ENCODE measurements at places on chromosomes 4 and X.

DNA sequence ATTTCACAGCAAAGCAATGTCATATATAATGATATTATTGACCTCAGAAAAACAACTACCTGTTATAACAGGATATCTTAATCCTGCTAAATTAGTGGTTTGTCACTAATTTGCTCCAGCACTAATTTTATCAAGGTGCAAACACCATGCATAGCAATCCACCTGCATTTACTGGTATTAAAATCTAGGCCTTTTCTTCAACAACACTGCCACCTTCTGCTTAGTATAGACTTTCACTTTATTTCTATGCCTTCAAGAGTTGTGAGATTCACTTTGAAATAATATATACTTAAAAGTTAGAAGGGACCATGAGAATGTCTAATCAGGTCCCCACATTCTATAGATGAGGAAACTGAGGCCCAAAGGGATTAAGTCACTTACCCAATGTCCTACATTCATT, 82.1 kb upstream of the IQCM start:
- peak; percentile 52 for DNase-seq

- DNase-seq: no peak
Observed at GRCh38 chrX:140433582-140433981, 71.3 kb downstream of the SOX3 start.

- peak; percentile 14 for DNase-seq
Observed at GRCh38 chr4:86657910-86658309, 63.8 kb downstream of the PTPN13 start.

- DNase-seq: no peak
Observed at GRCh38 chr4:47471591-47471990, 8.1 kb upstream of the COMMD8 start.

DNA sequence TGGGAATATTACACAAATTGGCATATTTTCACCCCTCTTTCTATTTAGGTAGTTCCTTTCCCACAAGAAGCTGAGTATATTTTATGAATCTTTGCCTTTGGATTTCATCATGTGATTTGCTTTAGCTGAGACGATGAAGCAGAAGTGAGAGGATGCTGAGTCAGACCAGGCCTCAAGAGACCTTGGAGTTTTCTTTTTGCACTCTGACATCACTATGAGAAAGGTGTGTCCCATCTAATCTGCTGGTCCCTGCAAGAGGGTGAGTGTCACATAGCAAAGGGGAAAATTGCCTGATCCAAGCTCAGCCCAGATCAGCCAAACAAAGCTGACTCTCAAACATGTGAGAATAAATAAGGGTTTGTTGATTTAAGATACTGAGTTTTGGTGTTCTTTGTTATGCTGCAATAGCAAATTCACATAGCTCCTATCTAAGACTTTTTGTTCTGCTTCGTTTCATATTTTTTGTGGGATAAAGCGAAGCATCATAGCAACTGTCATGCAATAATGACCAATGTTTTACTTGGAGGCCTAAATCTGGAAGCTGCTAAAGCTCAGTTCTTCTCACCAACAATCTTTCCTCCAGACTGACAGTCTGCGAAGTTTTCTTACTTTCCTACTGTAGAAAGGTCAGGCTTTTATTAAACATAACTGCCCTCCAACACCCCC, 176.9 kb downstream of the PDHA2 start:
- DNase-seq: no peak

GRCh38 chr4:82645936-82646565, 84.3 kb upstream of the TMEM150C start:
- DNase-seq: no peak

DNA sequence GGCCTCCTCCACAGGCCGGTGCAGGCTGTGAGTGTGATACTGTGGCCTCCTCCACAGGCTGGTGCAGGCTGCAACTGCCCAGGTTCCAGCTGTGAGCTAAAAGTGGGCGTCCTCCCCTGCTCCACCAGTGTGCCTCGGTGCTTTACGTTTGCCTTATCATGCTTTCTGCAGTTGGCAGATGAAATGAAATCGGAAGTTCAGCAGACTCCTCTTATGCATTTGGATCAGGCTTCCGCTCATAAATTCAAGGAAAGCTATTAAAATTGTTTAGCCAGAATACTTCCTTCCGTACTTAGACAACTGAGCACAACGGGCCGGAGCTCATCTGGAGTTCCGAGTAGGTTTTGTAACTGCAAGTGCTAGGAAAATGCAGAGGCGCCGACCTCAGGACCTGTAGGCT, 12.0 kb downstream of the CYP4V2 start:
- DNase-seq: no peak

- DNase-seq: no peak
Observed at GRCh38 chr4:26420438-26420837, 69.8 kb downstream of the CCKAR start.

GRCh38 chr4:574346-575161, 1.5 kb downstream of the TMEM271 start:
- DNase-seq: no peak

DNA sequence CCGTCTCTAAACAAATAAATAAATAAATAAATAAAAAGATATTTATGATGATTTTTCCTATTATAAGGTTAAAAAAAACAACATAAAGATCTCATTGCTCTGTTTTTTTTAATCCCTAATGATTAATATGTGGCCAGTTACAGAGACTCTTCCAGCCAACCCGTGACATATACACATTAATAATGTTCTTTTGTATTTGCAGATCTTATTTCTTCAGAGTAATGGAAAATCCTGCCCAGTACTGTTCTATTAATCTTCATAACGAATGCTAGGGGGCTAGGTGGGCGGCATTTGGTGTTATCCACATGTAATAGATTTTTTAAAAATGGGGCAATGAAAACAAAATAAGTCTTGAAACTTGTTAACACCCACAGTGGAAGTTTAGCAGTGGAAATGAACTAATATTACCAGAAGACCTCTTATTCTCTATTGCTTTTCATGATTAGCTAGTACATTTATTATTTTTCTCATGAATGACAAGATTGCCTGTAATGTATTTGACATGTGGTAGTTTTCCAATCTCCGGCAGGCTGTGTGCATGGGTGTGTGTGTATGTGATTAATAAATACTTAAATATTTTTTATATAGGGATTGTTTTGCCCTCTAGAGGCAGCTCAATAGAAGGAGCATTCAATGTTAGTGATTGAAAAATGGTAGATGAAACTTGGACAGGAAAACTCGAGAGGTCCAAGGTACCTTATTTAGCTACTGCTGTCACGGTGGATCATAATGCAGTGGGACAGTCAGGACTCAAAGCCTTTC, 457.4 kb downstream of the IL1RAPL1 start:
- DNase-seq: peak; percentile 38

- no peak for DNase-seq
Observed at GRCh38 chrX:57669961-57670360, 10.1 kb downstream of the NLRP2B start.

GRCh38 chr4:78644744-78645330, 93.3 kb downstream of the ANXA3 start:
- peak; percentile 61 for DNase-seq

- DNase-seq: peak; percentile 76
Observed at GRCh38 chrX:101415180-101416145, 7.4 kb downstream of the HNRNPH2 start.

GRCh38 chrX:120350450-120351138, 11.3 kb upstream of the ATP1B4 start:
- no peak for DNase-seq

DNA sequence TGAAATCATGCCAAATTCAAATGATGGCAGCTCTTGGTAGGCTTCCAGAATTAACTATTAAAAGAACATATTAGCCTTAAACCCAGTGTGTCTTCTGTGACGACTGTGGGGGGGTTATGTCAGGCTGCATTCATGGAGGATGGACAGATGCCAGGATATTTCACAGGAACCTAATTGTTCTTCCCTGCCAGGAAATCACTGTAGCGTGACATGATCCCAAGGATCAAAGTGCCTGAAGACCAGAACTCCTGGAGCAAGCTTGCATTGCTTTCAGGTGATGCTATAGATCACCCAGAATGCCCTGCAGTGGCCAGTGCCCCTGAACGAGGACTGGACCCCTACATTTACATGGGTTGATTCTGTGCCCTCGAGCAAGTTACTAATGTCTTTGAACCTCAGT, 1093.0 kb upstream of the TENM3 start:
- no peak for DNase-seq

- no peak for DNase-seq
Observed at GRCh38 chrX:53656845-53657244, 29.7 kb downstream of the HUWE1 start.

DNA sequence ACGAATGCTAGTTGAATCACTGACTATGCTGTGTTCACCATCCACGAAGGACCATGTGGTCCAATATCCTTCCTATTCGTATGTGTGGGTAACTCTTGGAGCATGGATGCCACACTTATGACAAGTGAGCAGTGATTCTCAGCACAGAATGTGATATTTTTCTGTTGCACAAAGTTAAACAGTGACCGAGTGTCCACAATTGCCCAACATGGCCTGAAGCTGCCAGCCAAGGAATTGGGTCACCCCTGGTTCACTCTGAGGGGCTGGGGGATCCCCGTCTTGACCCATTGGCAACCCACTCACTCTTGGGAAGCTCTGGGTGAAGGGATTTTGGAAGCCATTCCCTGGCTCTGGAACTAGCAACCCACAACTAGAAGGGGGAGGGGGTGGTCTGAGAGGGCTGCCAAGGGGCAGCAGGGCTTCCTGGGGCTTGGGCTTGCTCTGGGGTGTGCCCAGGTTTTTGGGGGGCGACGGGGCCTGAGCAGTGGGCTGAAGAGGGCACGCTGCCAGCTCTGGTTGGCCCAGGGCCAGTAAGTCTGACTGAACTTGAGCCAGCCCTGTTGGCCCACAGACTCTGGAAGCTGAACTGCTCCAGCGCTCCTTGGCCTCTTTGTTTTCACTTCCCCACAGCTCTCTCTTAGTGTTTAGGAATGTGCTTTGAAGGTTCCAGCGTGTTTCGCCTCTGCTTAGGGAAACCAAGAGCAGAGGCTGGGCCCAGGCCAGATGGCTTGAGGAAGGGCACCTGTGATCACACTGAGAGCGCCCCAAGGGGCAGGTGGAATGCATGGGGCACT, 43.1 kb upstream of the BCOR start:
- DNase-seq: no peak

DNA sequence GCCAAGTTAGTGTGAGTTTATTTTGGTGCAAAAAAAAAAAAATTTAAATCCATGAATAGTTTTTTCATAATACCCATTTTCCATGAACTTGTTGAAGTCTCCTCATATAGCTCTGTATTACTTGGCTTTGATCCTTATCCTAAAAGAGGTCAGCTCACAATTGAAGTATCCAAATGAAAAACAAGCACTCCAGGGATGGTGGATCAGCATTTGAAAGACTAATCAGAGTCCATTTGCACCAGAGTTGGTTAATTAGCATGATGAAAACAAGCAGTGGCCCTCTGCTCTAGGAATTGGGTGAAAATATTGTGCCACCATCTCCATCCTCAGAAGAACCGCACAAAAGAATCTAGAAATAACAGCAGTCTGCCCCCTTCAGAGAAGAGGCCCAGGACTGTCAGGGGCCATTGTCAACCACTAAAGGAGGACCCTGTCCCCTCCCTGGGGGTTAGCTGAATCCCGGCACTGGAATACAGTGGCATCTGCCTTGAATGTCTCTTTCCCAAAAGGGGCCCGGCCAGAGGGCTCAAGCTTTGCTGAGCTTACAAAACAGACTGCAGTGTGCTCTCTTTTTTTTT, 24.7 kb downstream of the SH3KBP1 start:
- no peak for DNase-seq

- DNase-seq: no peak
Observed at GRCh38 chrX:34956916-34957315, 14.3 kb downstream of the FAM47B start.

DNA sequence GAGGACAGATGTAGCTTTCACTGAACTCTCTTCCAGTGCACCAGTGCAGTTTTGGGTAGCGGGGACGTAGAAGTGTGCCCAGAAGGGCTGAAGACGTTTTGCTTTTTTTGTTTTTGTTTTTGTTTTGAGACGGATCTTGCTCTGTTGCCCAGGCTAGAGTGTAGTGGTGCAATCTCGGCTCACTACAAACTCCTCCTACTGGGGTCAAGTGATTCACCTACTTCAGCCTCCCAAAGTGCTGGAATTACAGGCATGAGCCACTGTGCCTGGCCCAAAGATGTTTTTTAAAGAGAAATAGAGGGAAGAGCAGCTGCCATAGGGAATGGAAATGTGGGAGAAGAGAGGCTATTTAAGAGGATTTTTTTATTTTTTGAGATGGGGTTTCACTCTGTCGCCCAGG, 74.4 kb upstream of the ACSL1 start:
- no peak for DNase-seq

DNA sequence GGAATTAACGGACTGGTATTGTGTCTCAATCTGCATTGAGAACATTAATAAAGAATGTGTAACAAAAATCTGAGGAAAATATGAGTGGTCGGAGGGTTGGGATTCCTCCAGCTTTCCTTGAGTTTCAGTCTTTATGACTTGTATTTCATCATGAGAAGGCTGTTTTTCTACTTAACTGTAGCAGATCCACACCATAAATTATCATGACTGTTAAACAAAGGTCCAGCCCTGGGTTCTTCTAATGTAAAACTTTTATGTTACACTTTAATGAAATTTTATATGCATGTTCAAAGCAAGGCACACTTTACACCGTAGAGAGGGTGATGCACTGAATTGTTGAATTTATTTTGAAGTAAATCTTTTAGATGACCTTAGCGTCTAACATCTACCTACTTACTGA, 7.0 kb downstream of the AFF2 start:
- DNase-seq: no peak

GRCh38 chrX:20060961-20061748, 55.6 kb downstream of the MAP7D2 start:
- DNase-seq: no peak

GRCh38 chrX:122445466-122445865, 738.6 kb upstream of the GRIA3 start:
- DNase-seq: no peak

DNA sequence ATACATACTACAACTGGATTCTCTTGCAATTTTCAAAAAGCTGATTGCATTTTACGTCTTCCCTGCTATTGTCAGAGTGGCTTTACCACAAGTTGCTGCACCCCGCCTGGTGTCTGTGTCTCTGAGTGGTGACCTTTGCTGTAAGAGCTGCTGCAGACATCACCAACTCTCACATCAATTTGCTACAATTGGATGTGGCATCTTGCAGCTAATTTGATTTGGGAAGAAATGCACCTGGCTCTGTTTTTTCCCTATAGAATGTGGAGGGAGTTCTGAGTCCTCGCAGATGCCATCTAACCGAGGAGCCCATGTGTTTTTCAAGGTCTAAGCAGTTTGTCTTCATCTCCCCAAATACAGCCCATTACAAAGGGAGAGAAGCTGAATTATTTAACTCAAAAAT, 73.8 kb upstream of the PHOX2B start:
- no peak for DNase-seq

GRCh38 chr4:12978310-12978709, 505.8 kb downstream of the RAB28 start:
- DNase-seq: no peak

DNA sequence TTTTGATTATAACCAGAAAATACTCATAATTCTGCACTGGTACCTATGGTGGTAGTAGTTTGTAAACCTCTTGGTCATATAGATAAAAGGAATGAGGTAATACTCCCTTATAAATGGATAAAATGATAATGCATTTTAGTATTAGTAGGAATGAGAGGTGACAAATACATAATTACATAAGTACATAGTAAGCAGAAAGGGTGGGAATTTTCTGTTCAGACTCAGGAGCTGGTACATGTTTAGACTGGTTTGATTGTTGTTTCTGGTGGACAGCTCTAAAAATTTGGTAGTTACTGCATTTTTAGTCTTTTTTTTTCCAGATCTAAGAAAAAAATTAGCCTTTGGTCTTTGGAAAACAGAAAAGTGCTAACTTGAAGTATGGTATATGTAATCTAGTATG, 70.4 kb upstream of the AGA start:
- DNase-seq: no peak

Measured in DMS53 (cell line).